H1 (cell line): ENCODE measurements at places on chromosomes 11 and 22.

- no peaks in the 10 kb centered on the region for H3K36me3 ChIP-seq
- no peaks in the 10 kb centered on the region for H3K27me3 ChIP-seq
- no peak overlapping the region for H3K4me3 ChIP-seq
- DNase-seq: no peak
- H3K4me1 ChIP-seq: peaks cover 6% of the 10 kb centered on the region
Measured at GRCh38 chr11:35146711-35147110, 7.7 kb downstream of the CD44 start.

DNA sequence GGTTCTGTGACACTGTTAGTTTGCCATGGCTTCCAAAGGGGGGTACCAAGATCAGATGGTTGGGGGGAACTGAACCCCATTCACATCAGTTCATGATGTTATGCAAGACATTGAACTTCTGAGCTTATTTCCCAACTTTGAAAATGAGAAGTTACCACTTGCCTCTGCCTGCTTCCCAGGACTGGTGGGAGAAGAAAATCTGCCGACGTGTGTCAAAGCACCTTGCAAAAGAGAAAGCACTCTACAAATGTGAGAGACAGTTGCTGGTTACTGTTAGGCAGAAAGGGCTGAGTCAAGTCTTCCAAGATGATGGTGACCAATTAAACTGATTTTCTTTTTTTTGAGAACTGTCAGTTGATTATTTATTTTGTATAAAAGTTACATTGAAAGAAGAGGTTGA, 45.6 kb downstream of the SMCO4 start:
- H3K27ac ChIP-seq: no peak overlapping the region
- DNase-seq: no peak
- H3K27me3 ChIP-seq: no peaks in the 10 kb centered on the region
- peaks cover 19% of the 10 kb centered on the region for H3K4me1 ChIP-seq

- H3K4me3 ChIP-seq: no peak overlapping the region
- no peaks in the 10 kb centered on the region for H3K27me3 ChIP-seq
- no peak overlapping the region for H3K27ac ChIP-seq
- DNase-seq: peak; percentile 46
- no peaks in the 10 kb centered on the region for H3K36me3 ChIP-seq
- peaks cover 3% of the 10 kb centered on the region; the same call in 1 of the 2 replicates for H3K4me1 ChIP-seq
Measured at GRCh38 chr11:131504199-131504949, 134.0 kb downstream of the NTM start.

DNA sequence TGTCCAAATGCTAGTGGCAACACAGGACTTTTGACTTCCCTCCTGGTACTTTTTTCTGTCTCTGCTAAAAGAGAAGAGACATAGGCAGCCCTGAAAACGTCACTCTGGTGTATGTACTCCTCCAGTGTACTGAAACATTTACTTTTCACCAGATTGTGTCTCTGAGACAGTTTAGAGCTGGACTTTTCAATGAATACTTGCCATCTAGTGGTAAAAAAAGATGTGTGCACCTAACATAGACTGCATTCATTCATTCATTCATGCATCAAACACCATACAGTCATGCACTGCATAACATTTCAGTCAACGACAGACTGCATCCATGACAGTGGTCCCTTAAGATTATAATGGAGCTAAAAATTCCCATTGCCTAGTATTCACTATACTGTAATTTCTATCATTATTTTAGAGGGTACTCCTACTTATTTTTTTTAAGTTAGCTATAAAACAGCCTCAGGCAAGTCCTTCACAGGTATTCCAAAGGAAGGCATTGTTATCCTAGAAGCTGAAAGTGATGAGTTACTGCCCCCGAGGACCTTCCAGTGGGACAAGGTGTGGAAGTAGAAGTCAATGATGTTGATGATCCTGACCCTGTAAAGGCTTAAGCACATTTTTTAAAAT, 186.2 kb downstream of the SPON1 start:
- H3K36me3 ChIP-seq: no peaks in the 10 kb centered on the region
- no peak for DNase-seq
- H3K4me3 ChIP-seq: no peak overlapping the region

DNA sequence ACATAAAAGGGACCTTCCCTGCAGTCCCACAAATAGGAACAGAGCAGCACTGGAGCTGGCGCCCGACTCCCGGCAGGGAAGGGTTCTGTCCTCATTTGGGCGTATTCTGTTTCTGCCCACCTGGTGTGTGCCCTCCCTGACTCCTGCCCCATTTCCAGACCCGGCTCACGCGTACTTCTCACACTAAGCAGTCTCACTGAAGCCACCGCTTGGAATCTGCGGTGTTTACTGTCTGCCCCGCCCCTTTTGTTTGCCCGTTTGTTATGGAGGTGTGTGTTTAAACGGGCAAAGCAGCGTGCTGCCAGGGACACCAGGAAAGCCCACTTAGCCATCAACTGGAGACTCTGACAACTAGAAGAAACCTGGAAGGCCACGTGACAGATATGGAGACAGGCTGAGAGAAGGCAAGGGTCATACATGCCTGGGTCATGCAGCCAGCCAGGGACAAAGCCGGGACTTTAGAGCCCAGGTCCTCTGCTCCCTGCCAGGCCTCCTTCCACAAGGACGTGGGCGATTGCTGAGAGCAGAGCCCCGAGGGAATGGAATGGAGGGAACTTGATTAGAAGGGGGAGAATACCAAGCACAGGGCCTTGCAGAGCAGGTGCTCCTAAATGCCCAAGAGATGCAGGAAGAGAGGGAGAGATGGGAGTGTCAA, 8.7 kb upstream of the EFCAB6 start:
- H3K27me3 ChIP-seq: no peaks in the 10 kb centered on the region
- H3K27ac ChIP-seq: no peak overlapping the region
- no peak overlapping the region for H3K4me3 ChIP-seq
- peaks cover 12% of the 10 kb centered on the region for H3K4me1 ChIP-seq
- peak; percentile 46 for DNase-seq

DNA sequence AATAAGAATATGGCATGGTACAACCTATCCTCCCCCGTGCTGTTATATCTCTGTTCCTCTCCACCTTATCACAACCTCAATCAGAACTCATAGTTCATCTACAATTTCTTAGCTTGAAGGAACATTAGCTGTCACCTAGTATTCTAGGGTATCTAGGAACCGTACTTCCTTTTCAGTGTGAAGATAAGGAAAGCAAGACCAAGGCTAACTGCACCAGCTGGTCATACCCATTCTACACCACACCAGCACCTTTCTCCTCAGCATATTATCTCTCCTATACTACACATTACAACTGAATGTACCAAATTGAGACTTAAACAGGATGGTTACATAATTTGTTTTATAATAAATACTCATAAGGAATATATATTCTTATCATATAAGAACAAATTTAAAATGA, 73.1 kb downstream of the ARHGAP32 start:
- no peak overlapping the region for H3K4me3 ChIP-seq
- no peak overlapping the region for H3K27ac ChIP-seq
- H3K4me1 ChIP-seq: no peaks in the 10 kb centered on the region
- DNase-seq: no peak
- no peaks in the 10 kb centered on the region for H3K27me3 ChIP-seq

- no peaks in the 10 kb centered on the region for H3K36me3 ChIP-seq
- no peak overlapping the region for H3K4me3 ChIP-seq
- H3K27me3 ChIP-seq: no peaks in the 10 kb centered on the region
- DNase-seq: no peak
- H3K4me1 ChIP-seq: no peaks in the 10 kb centered on the region
Measured at GRCh38 chr11:28338371-28338770, 230.2 kb downstream of the METTL15 start.

- H3K36me3 ChIP-seq: peaks cover 35% of the 10 kb centered on the region
- no peak overlapping the region for H3K27ac ChIP-seq
- no peak for DNase-seq
- no peaks in the 10 kb centered on the region for H3K27me3 ChIP-seq
- no peak overlapping the region for H3K4me3 ChIP-seq
Measured at GRCh38 chr22:42626951-42627625, 12.4 kb upstream of the POLDIP3 start.

DNA sequence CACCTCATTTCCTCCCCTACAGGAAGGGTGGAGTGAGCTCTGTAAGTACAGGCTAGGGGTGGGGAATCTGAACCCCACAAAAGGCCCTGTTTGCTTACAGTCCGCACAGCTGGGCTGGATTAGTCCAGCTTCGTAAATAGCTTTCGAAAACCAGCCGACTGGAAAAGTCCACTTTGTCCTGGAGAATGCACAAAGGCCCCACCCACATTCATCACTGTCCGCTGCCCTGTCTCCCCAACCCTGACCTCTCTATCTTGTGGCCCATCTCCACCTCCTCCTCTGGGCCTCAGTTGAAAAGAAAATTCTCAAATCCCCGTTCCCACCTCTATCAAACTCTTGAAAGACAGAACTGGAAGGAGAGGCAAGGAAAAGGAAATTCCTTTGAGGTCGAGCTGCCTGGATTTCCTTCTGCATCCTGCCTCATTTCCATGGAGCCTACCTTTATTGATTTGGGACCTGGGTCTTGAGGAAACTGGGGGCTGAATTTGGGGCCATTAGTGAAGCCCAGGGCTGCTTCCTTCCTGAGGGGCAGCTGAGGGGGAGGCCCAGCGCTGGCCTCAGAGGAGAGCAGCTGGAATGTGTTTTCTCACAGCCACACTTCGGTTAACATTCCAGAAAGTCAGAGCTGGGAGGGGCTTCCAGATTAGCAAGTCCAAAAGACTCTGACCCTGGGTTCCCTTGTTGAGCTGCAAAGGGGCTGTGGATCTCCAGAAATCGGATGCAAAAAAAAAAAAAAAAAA, 147.6 kb downstream of the FBXO7 start:
- H3K27me3 ChIP-seq: no peaks in the 10 kb centered on the region; the same call in 1 of the 2 replicates
- H3K4me1 ChIP-seq: peaks cover 8% of the 10 kb centered on the region
- no peaks in the 10 kb centered on the region for H3K36me3 ChIP-seq

DNA sequence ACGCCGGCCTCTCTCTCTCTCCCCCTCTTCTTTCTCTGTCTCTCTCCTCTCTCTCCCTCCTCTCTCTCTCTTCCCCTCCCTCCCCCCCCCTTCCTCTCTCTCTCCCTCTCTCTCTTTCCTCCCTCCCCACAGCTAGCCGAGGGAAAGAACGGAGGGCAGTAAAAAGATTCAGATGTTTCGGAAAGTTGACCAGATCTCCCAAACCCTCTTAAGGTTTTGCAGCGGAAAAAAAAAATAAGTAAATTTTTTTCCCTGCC, 195 bp upstream of the ALX4 start:
- no peak overlapping the region for H3K27ac ChIP-seq
- H3K4me3 ChIP-seq: peak overlapping the region; percentile 34
- H3K4me1 ChIP-seq: peaks cover 18% of the 10 kb centered on the region
- no peaks in the 10 kb centered on the region for H3K36me3 ChIP-seq

- H3K4me1 ChIP-seq: no peaks in the 10 kb centered on the region
- H3K27me3 ChIP-seq: no peaks in the 10 kb centered on the region
- no peaks in the 10 kb centered on the region for H3K36me3 ChIP-seq
- H3K27ac ChIP-seq: no peak overlapping the region
- no peak for DNase-seq
- no peak overlapping the region for H3K4me3 ChIP-seq
Measured at GRCh38 chr11:129115652-129116586, 76.2 kb downstream of the ARHGAP32 start.

DNA sequence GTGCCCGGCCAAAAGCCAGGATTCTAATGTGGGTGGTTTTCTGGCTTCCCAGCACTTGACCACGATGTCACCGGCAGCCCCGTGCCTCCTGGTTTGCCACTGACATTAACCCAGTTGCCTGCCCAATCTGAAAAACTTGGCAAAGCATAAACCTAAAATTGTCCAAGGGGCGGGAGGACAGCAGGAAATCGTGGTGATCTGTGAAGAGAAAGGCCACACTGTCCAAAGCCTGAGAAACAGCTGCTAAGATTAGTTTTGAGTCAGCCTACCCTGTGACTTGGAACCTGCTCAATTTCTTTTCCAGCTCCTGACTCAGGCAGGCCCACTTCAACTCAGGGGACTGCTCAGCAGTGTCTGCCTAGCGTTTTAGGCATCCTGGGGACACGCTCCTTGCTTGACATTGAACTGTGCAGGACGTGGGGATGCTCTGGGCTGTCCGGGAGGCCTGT, 8.2 kb upstream of the F2 start:
- peaks cover 3% of the 10 kb centered on the region; the same call in 1 of the 2 replicates for H3K36me3 ChIP-seq
- no peak for DNase-seq
- no peaks in the 10 kb centered on the region for H3K27me3 ChIP-seq
- H3K4me3 ChIP-seq: no peak overlapping the region
- no peaks in the 10 kb centered on the region for H3K4me1 ChIP-seq

DNA sequence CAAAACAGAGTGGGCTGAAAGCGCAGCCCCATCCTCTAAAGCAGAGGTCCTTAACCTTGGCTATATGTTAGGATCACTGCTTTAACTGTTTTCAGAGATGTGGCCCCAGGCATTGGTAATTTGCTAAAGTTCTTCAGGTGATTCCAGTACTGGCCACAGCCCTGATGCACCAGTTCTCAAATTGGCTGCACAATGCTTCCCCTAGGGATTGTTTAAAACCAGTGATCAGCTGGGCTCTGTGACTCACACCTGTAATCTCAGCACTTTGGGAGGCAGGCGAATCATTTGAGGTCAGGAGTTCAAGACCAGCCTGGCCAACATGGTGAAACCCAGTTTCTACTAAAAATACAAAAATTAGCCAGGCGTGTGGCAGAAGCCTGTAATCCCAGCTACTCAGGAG, 8.4 kb upstream of the IRAG1 start:
- DNase-seq: no peak
- H3K27me3 ChIP-seq: no peaks in the 10 kb centered on the region
- H3K4me1 ChIP-seq: no peaks in the 10 kb centered on the region
- H3K4me3 ChIP-seq: no peak overlapping the region
- H3K36me3 ChIP-seq: no peaks in the 10 kb centered on the region
- no peak overlapping the region for H3K27ac ChIP-seq

DNA sequence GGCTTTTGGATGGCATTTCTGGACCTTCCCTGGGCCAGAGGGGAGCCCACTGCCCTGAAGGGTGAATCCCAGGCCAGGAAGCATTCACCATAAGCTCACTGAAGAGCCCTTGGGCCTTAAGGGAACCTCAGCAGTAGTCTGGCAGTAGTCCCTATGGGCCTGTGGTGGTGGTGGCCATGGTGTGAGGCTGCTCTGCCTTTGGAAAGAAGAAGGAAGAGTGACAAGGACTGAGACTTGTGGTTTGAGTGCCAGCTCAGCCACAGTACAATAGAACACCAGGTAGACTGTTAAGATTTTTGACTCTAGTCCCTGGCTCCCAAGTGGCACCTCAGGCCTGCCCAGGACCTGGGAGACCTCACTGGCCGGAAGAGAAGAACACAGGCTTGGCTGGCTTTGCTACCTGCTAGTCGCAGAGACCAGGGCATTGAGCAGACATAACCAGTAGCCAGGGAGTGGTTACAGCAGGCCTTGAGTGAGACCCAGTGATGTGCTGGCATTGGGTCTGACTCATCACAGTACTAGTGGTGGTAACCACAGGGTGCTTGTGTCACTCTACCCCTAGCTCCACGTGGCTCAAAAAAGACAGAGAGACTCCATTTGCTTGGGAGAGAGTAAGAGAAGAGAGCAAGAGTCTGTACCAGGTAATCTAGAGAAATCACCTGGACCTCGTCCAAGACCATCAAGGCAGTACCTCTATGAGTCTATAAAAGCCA, 259.8 kb upstream of the BLID start:
- H3K27ac ChIP-seq: no peak overlapping the region
- H3K4me3 ChIP-seq: no peak overlapping the region
- no peaks in the 10 kb centered on the region for H3K4me1 ChIP-seq
- no peaks in the 10 kb centered on the region for H3K27me3 ChIP-seq
